Cardiac fibroblast (primary cell): ENCODE measurements at places on chromosomes 7 and 10.

GRCh38 chr7:137421366-137421765 lies 77.8 kb upstream of the PTN start:
- DNase-seq, result peak; percentile 19

GRCh38 chr7:24201226-24201625 lies 82.8 kb upstream of the NPY start:
- DNase-seq, result no peak

- no peak for DNase-seq
Observed at GRCh38 chr10:129843131-129843541, 120.9 kb downstream of the EBF3 start.

DNA sequence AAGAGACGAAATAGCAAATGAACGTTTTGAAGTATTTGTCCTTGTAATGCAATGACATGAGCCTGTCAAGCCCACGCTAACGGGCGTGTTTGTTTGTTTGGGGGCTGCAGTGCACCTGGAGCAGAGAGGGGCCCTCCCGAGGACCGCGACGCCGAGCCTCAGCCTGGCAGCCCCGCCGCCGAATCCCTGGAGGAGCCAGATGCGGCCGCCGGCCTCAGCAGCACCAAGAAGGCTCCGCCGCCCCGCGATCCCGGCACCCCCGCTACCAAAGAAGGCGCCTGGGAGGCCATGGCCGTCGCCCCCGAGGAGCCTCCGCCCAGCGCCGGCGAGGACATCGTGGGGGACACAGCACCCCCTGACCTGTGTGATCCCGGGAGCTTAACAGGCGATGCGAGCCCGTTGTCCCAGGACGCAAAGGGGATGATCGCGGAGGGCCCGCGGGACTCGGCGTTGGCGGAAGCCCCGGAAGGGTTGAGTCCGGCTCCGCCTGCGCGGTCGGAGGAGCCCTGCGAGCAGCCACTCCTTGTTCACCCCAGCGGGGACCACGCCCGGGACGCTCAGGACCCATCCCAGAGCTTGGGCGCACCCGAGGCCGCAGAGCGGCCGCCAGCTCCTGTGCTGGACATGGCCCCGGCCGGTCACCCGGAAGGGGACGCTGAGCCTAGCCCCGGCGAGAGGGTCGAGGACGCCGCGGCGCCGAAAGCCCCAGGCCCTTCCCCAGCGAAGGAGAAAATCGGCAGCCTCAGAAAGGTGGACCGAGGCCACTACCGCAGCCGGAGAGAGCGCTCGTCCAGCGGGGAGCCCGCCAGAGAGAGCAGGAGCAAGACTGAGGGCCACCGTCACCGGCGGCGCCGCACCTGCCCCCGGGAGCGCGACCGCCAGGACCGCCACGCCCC lies 118.5 kb downstream of the CYTH3 start:
- DNase-seq, result no peak

- peak; percentile 9 for DNase-seq
Observed at GRCh38 chr10:43075612-43076003, 1.3 kb upstream of the RET start.

DNA sequence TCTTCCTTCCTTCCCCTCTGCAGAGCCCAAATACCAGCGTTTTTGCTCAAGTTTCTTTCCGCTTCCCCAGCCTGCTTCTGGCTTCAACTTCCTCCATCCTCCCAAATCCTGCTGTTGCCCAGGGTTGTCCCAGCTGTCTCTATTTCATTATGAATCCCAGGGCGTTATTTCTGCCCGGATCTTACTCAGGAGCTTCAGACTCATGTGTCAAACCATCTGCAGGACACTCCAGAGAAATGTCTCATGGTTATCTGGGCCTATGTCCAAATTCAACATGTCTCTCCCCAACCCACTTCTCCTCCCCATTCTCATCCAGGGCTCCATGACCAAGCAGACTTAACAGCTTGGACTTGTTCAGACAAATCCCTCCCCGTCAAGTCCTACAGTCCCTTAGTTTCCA lies 15.6 kb downstream of the ARHGAP22 start:
- DNase-seq, result peak; percentile 97

GRCh38 chr7:32453341-32454011 lies 36.7 kb downstream of the LSM5 start:
- no peak for DNase-seq

GRCh38 chr7:34222722-34223121 lies 317.4 kb downstream of the BMPER start:
- DNase-seq, result no peak

DNA sequence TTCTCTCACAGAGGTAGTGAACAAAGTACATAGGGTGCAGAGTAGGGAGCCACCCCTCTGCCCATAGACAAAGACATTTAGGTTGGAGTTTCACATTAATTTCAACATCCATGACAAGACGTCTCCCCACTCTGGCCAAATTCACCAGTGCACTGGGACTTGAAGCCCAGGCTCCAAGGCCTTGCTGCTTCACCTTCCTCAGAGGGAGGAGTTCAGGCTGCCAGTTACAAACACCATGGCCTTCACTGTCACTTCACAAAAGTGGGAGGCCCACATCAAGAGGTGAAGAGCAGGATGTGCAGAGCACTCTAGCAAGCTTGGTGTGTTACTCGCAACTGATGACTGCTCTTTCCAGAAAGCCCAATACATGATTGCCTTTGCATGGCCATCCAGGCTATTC lies 15.8 kb upstream of the ARHGAP22 start:
- no peak for DNase-seq

- no peak for DNase-seq
Observed at GRCh38 chr7:157573244-157573643, 236.4 kb downstream of the DNAJB6 start.

GRCh38 chr10:113028456-113029440 lies 78.7 kb downstream of the TCF7L2 start:
- no peak for DNase-seq

- no peak for DNase-seq
Observed at GRCh38 chr7:72028267-72028666, 383.9 kb downstream of the CALN1 start.

DNA sequence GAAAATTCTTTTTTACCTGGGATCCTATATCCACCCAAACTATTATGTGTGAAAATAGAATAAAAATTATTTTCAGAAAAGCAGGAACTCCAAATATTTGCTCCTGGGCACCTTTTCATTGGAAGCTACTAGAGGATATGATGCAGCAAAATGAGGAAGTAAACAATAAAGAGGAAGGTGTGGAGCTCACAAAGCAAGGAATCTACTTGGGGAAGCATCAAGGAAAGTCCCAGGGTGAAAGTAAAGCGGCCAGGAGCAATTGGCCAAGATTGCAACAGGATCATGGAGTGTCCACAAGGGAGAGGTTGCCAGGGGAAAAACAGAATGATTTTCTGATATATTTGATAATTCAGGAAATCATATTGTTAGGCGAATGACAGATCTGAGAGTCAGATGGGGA lies 80.8 kb downstream of the CARD11 start:
- no peak for DNase-seq

GRCh38 chr10:66837990-66838389 lies 87.8 kb upstream of the LRRTM3 start:
- DNase-seq, result peak; percentile 26

DNA sequence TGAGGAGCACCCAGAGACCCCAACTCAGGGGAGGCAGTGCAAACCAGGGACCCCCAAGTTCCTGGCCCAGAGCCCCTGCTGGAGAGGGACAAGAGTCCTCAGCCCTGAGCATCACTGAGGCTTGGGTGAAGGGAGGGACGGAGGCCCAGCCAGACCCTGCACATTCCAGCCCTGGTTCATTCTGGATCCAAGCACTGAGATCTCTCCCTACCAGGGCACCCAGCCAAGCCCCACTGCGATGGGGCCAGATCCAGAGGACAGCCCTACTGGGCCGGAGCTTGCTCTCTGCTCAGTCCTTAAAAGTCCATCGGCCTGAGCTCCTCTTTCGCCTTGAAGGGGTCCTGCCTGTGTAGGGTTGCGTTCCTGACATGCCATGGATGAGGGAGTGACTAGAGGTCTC lies 40.5 kb upstream of the RABGEF1 start:
- DNase-seq, result peak; percentile 72

DNA sequence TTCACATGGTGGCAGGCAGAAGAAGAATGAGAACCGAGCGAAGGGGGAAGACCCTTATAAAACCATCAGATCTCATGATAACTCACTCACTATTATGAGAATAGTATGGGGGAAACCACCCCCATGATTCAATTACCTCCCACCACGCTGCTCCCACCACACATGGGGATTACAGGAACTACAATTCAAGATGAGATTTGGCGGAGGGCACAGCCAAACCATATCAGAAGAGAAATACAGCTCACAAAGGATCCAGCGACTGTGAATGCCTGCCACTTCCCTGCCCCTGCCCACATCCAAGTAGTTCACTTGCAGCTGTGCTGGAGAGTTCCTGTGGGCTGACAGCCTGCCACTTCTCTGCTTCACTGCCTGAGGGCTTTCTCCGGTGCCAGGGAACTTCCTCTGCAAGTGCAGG lies 148.7 kb downstream of the C7orf25 start:
- no peak for DNase-seq

DNA sequence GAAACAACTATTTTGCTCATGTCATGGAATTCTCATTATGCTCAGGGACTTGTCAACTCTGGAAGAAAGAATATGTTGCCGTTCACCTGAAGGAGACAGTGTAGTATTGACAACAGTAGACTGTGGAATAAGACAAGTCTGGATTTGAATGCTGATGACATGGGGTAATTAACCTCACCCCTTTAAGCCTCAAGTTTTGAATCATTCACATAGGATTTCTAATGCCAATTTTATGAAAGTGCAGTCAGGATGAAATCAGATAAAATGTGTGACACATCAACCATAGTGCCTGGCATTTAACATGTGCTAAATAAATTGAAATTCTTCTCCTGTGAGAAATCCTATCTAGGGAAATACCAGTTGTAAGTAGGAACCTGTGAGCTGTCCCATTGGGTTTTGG lies 305.8 kb downstream of the KIF20B start:
- DNase-seq, result peak; percentile 13

GRCh38 chr10:113049881-113050280 lies 99.8 kb downstream of the TCF7L2 start:
- no peak for DNase-seq

GRCh38 chr7:38312821-38313220 lies 39.4 kb upstream of the TARP start:
- no peak for DNase-seq

DNA sequence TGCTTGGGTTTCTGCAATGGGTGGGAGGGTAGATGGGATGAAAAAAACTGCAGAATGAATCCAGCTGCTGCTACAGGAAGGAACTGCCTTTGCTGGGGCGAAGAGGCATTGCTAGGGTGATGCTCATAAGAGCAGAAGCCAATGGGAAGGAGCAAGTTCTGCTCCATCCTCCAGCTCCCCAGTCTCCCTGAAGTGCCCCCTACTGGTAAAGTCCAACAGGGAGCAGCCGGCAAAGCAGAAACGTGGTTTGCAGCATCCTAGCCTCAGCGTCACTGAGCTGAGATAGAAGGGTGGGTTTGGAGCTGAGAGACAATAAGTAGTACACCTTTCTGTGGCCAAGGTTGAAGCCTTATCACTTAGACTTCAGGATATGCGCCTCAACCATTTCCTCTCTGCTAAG lies 220.5 kb downstream of the CCSER2 start:
- no peak for DNase-seq

GRCh38 chr10:97612386-97612785 lies 20.9 kb downstream of the MORN4 start:
- peak; percentile 73 for DNase-seq

GRCh38 chr10:77737608-77738007 lies 100.0 kb upstream of the KCNMA1 start:
- DNase-seq, result peak; percentile 98

DNA sequence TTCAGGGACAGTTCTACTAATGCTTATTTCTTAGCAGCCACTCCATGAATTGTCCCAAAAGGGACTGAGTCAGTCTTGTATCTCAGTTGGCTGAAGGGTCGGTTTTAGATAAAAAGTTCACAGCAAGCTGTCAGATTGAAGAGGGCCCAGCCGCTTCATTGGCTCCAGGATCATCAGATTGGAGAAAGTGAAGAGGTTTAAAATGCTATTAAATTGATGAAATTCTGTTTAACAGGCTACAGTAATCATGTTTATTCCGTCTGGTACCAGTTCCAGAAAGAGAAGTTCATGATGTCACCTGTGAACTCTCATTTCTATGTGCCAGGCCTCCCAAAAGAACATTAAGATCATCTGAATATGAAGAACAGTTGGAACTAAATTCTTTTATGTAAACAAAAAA lies 294.4 kb upstream of the BMPER start:
- no peak for DNase-seq

DNA sequence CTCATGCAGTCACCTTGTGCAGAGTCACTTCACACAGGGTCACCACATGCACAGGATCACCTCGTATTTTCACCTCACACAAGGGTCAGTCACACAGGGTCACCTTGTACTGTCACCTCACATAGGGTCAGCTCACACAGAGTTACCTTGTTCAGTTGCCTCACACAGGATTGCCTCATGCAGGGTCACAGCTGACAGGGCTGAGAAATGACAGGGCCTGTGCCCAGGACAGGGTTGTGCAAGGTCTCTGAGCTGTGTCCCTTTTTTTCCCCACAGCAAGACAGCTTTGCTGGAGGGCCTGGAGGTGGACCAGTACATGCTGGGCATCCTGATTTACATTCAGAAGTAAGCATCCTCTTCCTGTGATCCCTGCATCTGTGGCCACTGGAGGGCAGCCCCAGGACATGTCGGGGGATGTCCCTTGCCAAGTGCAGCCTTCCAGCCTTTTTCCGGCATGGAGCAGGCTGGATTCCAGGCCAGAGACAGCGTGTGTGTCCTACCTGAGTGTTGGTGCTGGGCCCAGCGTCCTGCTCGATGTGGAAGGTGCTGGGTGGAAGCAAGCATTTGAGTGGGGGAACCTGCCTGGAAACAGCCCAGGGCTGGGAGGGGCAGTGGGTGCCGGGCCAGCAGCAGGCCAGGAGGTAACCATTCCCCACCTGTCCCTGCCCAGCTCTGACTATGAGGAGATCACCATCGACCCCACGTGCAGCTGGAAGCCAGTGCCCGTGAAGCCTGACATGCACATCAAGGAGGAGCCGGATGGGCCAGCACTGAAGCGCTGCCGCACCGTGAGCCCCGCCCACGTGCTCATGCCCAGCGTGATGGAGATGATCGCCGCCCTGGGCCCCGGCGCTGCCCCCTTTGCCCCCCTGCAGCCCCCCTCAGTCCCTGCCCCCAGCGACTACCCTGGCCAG lies 16.3 kb downstream of the ZMIZ2 start:
- no peak for DNase-seq

GRCh38 chr10:90222372-90222771 lies 521.0 kb downstream of the KIF20B start:
- DNase-seq, result peak; percentile 43

DNA sequence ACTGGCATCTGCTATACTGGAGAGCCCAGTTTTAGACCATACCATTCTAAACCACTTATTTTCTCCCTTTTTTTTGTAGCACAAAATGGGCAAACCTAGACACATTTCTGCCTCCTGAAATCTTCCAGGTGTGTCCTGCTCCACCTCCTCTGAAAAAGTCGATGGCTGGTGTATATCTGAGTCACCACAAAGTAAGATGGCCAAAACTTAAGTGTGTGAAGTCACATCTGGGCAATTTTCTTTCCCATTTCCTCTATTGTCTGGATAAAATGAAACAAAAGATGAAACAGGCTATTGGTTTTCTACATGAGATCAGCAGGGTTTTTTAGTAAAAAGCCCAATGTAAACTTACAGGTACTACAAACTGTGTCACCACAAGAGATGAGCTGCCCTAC lies 65.5 kb downstream of the OSBPL3 start:
- DNase-seq, result no peak

GRCh38 chr7:138287549-138287948 lies 172.5 kb upstream of the TRIM24 start:
- DNase-seq, result no peak
